NCI-H524 (cell line): ENCODE measurements at places on chromosomes 11 and 22.

GRCh38 chr22:38485783-38486182 is 17.9 kb downstream of the KDELR3 start:
- DNase-seq: no peak

DNA sequence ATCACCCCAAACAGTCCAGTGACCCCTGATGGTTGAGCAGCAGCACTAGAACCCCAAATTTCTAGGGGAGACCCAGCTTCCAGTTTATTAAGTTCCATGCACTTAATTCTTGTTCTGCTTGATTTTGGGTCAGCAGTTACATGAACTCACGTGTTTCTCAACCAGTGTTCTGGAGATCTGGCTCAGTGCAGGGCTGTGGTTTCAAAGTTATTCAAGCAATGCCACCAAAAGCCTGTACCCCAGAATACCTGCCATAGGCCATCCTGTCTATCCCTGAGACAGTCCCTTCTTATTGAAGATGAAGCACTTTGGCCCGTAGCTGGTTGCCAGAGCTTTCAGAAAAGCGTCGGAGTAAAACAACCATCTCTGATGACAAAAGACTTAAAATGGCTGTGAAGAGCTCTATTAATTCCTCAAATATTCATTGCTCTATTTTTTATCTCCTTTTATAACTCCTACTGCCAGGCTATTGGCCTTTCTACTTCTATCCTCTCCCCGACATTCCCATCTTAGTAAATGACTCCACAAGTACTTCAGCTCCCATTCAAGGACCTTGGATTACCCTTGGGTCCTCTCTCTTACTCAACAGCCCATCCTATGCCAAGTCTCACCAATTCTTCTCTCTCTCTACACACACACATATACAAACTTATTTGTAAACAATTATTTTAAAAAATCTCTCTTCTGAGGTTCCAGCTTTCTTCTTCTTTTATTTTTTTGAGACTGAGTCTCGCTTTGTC is 18.0 kb upstream of the VPREB1 start:
- no peak for DNase-seq

GRCh38 chr11:40285558-40285957 is 1173.9 kb downstream of the LRRC4C start:
- no peak for DNase-seq

DNA sequence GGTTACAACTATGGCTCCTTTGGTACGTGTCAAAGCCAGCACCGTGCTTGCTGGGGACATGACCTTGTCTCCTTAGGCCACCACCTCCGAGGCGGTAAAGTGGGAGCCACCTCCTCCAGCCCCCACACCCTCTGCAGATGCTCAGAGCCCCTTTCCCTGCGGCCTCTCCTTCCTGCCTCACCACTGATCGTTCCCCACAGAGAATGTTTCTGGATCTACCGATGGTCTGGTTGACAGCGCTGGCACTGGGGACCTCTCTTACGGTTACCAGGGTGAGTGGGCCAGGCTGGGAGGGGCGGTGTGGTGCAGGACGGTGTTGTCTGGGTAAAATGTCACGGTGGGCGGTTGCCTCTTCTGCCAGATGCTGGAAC is 8.9 kb downstream of the SIDT2 start:
- DNase-seq: no peak

GRCh38 chr11:56331861-56332491 is 13.9 kb upstream of the OR8K1 start:
- no peak for DNase-seq

GRCh38 chr11:94106716-94107115 is 21.9 kb upstream of the PANX1 start:
- no peak for DNase-seq

GRCh38 chr22:41217553-41218157 is 12.5 kb downstream of the L3MBTL2 start:
- DNase-seq: no peak

DNA sequence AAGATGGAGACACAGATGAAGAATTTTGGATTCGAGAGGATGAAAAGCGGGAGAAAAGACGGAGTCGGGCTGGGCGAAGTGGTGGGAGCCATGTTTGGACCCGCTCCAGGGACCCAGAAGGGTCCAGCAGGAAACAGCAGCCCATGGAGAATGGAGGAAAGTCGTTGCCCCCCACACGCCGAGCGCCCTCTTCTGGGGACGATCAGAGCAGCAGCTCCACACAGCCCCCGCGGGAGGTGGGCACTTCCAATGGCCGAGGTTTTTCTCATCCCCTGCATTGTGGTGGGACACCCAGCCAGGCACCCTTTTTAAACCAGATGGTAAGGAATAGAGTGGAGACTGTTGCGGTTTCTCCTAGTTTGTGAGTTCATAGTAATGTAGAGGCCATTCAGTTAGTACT is 22.8 kb upstream of the SLC25A18 start:
- DNase-seq: no peak

GRCh38 chr22:27440304-27440865 is 361.2 kb downstream of the MN1 start:
- no peak for DNase-seq

DNA sequence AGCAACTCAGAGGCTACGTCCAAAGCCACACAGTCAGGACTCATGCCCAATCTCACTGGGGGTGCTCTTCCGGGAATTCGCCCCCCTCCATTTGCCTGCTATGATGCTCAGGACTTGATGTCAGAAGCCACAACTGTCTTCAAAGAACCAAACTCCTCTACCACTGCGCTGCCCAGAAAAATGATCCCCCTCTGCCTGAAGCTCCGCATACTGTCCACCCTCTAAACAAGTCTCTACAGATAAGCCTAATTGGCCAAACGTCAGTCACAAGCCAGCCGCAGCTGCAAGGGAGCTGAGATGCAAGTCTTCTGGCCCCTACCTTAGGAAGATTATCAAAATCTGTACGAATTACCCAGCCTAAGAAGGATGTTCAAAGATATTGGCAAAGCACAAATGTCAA is 294.6 kb downstream of the BUD13 start:
- no peak for DNase-seq

DNA sequence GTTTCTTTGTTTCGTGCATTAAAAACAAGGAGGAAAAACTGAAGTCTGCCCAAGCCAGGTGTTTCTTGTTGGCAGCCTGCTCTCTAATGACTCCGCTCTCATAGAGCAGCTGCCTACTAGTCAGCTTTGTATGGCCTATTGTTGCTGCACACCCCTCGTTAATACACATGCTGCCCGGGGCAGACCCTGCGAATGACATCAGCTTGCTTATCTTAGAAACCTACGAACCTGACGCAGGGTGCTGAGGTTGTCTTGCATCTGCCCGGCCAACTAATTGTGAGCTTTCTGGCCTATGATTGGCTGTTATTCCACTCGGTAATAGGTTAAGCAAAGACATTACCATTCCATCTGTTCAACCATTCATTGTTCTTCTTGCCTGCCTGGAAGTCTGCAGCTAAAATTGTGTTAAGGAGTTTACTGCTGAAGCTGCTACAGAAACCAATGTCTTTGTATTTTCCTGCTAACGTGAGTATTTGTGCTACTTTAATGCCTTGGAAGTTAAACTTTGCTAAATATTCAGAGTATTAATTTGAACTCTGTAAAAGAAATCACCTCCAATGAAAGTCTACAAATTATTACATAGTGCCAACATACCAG is 37.5 kb downstream of the ZC3H12C start:
- peak; percentile 97 for DNase-seq

DNA sequence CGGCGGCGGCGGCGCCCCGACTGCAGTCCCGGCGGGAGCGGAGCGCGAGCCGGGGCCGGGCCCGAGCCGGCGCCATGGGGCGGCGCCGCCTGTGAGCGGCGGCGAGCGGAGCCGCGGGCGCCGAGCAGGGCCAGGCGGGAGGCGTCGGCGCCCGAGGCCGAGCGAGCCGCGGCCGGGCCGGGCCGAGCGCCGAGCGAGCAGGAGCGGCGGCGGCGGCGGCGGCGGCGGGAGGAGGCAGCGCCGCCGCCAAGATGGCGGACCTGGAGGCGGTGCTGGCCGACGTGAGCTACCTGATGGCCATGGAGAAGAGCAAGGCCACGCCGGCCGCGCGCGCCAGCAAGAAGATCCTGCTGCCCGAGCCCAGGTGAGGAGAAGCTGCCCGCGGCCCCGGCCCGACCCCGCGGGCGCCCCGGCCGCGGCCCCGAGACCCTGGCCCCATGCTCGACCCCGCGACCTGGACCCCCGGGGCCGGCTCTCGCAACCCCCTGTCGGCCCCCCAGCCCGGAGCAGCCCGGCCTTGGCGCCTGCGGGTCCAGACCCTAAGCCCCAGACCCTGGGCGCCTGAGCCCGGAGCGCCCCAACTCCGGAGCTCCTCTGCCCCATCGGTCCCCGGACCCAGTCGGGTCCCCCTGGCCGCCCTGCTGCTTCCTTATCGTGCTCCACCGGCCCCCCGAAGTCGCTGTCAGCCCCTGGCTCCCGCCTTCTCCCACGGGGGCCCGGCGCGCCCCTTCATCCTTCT is at the start of gene GRK2:
TSS of gene GRK2 (plus strand) at position 25 of the 739 bp plus-strand sequence. CDS start at position 252, 227 bp downstream.
- DNase-seq: no peak
